ENCODE measurements at places on chromosomes 11 and 22.

DNA sequence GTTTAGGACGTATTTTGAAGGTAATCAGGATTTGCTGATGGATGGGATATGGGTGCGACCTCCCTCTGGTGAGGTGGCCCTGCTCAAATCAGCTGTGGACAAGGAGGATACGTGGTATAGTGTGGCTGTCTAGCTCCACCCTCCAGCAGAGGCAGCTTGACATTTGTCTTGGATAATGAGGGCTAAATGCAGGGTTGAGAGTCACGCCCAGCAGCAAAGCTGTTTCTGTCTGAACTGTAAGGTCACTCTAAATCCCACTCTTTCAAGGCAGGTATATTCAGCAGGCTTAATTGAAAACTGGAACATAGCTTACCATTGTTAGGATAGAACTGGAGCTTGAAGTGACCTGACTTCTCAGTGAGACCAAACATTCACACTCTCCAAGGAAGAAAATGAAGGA lies 98.7 kb downstream of the SWAP70 start:
- DNase-seq, result no peak

DNA sequence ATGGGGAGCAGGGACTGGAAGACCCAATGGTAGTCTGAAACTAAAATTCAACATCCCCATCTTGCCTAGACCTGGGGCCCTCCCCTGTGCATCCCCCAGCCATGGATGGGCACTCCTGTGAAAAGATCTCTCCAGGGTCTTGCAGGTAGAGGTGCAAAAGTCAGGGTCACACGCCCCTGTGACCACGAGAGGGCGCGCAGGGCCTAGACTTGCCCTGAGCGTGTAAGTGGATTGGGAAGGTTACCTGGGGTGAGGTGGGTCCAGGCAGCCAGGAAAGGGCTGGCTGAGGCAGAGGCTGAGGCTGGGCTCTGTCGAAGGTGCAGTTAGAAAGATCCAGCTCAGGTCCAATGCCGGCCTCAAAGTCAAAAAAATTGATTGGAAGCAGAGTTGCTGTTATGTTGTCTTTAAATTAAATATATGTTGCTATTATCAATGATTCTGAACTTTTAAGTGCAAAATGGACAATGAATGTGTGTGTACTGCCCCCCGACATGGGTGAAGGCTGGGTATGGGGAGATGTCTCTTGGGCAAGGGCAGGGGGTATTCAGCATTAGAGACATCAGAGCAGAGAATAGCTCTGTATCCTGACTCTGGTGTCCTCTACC lies 4.8 kb upstream of the POU2F3 start:
- DNase-seq, result peak; percentile 57

DNA sequence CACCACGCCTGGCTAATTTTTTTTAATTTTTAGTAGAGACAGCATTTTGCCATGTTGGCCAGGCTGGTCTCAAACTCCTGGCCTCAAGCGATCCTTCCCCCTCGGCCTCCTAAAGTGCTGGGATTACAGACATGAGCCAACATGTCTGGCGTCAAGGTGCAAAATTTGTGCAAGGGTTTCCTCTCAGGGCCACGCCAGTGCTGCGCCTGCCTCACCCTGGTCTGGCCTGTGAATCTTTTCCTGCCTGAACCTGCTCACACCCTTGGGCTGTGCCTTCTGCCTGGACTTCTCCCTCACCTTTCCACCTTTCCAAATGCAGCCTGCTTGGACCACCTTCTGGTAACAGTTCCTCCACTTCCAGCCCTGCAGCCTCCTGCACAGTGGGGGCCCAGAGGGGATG lies 43.4 kb downstream of the MCM5 start:
- DNase-seq, result no peak

GRCh38 chr11:117790279-117790678 lies 6.7 kb downstream of the DSCAML1 start:
- DNase-seq, result no peak

GRCh38 chr11:95231127-95231880 lies at the start of gene SESN3:
TSS of gene SESN3 (minus strand) at chr11:95231202. CDS start at chr11:95230860, 342 bp downstream.
- DNase-seq, result peak; percentile 96

DNA sequence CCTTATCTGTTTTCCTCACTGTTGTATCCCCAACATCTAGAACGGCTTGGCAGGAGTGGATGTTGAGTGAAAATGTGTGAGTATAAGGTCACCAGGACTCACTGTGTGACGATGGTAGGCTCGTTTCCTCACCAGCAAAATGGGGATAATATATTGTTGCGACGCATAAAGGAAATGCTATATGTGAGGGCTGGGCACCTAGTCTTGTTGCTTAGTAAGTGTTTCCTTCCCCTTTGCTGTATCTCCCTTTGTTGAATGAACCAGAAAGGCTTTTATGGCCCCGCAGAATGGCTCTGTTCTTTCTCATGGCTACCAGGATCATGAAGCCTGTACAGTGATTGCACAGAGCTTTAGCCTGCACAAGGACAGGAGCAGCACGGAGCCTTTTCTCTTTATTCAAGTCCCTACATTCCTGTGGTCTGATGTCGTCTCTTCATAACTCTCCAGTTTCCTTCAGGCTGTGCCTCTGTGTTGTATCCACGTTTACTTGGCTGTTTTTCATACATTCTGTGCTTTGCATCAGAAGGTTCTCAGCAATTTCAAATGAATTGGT lies 5.4 kb downstream of the TNRC6B start:
- DNase-seq, result peak; percentile 7

GRCh38 chr11:116835042-116835772 lies 2.2 kb downstream of the APOA1 start:
- DNase-seq, result peak; percentile 76

- no peak for DNase-seq
Observed at GRCh38 chr11:93791493-93791892, 7.4 kb downstream of the MED17 start.

DNA sequence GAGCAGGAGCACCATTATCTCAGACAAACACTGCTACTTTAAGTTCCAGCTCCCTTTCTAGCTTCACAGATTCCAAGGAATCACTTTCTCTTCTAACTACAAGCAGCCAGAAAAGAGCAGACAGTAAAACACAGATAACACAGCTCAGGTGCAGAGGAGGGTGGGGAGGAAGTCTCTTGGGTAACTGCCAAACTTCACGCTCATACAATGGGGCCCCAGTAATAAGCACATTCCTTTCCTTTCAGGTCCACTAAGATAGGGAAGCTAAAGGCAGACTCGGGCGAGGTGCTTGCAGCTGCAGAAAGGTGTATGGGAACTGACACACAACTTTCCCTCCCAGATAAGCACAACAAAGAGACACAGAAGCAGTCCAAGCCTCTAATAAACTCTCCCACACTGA lies 69.2 kb upstream of the OR9G4 start:
- no peak for DNase-seq

DNA sequence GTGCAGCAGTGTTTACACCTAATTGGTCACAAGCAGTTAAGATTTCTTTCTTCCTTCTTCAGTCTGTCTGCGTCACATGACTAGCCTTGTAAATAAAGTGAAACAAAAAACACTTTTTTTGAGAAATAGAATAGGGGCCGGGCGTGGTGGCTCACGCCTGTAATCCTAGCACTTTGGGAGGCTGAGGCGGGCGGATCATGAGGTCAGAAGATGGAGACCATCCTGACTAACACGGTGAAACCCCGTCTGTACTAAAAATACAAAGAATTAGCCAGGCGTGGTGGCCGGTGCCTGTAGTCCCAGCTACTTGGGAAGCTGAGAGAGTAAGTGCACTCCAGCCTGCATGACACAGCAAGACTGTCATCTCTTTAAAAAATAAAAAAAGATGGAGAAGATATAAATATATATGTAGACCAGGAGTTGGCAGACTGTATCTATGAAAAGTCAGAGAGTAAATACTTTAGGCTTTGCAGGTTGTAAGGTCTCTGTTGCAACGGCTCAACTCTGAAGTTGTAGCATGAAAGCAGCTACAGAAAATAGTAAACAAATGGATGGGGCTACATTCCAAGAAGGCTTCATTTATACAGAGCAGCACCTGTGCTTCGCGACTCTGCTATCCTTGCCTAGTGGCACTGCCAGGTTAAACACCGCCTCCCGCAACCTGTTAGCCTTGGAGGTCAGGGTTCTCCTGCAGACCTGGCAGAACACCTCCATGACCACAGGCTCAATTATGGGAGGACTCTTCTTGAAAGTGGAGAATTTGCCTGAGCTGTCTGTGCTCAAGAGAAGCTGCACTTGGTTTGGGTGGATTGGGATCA lies 55.9 kb downstream of the PPP6R2 start:
- DNase-seq, result no peak

GRCh38 chr22:48748860-48749554 lies 1078.7 kb downstream of the BRD1 start:
- DNase-seq, result no peak

DNA sequence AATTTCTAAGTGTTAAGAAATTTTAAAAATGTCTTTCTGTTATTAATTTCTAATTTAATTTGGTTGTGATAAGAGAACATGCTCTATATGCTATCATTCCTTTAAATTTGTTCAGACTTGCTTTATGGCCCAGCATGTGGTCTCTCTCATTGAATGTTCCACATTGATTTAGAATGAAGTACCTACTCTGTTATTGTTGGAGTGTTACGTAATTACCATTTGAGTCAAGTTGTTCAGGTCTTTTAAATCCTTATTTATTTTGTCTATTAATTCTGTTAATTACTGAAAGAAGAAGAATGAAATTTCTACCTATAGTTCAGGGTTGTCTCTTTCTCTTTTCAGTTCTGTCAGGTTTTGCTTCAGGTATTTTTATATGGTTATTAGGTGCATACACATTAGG lies 57.0 kb downstream of the PRMT3 start:
- no peak for DNase-seq

GRCh38 chr11:7545611-7546010 lies 31.8 kb downstream of the PPFIBP2 start:
- no peak for DNase-seq

- DNase-seq, result no peak
Observed at GRCh38 chr11:105696000-105696399, 86.1 kb downstream of the GRIA4 start.

DNA sequence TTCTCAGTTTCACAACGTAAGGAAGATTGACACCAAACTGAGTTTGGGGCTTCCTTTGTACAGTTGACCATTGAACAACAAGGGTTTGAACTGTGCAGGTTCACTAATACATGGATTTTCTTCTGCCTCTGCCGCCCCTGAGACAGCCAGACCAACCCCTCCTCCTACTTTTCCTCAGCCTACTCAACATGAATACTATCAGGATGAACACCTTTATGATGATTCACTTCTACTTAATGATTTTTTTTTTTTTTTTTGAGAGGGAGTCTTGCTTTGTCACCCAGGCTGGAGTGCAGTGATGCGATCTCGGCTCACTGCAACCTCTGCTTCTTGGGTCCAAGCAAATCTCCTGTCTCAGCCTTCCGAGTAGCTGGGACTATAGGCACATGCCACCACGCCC lies 14.6 kb downstream of the RBM4 start:
- DNase-seq, result no peak

DNA sequence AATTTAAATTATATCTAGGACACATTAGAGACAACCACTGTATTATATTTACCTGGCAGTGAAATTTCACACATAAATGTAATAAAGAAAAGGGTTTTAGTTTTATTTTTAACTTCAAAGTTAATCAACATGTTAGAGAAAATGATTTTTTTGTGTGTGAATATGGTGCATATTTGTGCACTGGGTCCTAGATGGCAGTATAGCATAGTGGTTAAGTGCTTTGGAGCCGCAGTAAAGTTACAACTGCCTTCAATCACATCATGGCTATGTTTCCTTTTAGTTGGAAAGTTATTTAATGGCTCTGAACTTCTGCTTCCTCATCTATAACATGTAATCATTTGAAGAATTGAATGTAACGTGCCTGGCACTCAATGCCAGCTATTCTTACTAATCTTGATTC lies 108.9 kb upstream of the DDI1 start:
- no peak for DNase-seq

- no peak for DNase-seq
Observed at GRCh38 chr11:130170345-130170744, 10.8 kb downstream of the ST14 start.

GRCh38 chr11:117037279-117037974 lies 60.8 kb downstream of the SIK3 start:
- no peak for DNase-seq

- DNase-seq, result no peak
Observed at GRCh38 chr22:42279425-42280020, 9.1 kb upstream of the TCF20 start.

DNA sequence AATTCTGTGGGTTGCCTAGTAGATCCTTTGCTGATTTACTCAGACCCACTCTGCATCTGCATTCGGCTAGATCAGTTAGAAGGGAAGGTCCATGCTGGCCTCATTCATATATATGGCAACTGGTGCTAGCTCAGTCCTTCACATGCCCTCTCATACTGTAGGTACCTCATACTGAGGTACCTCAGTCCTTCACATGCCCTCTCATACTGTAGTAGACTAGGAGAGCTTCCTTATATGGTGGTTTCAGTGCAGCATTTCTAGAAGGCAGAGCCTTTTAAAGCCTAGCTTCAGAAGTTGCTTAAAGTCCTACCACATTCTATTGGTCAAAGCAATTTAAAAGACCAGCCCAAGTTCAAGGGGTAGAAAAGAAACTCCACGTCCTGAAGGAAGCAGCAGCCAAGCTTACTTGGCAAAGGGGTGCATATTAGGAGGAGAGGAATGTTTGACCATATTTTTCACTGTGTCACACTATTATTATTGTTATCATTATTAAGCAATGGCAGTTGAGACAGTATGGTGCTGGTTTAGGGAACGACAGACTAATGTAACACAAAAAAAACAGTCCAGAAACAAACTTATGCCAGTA lies 356.4 kb downstream of the DYNC2H1 start:
- no peak for DNase-seq

DNA sequence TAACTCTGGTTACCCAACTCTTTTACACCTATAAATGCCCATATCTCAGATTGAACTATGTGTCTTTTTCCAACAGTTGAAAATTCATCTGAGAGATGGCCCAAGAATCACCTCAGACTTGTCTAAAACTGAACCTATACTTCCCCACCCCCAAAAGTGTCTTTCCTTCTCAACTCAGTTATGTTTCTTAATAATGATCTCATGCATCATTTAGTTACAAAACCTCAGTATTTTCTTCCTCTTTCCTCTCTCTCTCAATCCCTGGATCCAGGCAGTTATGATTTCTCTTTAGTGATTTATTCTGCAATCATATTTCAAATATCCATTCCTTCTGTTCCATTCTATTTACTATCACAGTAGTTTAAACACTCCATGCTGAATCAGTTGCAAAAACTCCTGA lies 32.3 kb upstream of the ADSL start:
- no peak for DNase-seq

DNA sequence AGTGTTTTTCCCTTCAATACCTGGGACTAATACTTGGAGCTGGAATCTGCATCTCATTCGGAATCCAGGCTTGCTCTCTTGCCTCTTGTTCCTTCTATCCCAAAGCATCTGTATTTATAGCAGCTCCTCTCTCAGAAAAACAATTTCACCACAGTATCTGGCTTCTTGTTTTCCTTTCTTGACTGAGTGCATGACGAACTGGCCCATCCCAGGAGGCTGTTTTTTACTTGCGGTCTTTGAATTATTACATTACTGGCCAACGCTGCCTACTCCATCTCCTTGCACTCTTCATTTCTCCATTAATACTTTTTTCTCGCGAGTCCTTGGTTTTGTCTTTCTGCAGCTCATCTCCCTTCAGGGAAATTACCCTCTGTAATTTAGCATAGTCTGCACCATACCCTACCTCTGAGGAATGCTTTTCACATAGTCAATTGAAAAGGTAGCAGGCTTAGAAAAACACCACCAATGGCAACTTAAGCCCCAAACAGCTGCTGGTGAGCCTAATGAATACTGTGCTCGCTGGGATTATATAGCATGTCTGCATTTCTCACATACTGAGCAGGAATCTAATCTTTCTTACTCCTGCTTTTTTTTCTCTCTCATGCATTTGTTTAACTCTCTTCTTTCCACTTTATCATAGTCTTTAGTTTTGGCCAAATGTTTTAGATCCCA lies 277.4 kb upstream of the SESN3 start:
- no peak for DNase-seq

GRCh38 chr11:43687120-43687791 lies 6.7 kb downstream of the HSD17B12 start:
- DNase-seq, result no peak

GRCh38 chr11:68215087-68215445 lies 2.0 kb upstream of the KMT5B start:
- no peak for DNase-seq

Measured in KG1 (cell line).